ENCODE measurements at places on chromosomes 6 and 20.

DNA sequence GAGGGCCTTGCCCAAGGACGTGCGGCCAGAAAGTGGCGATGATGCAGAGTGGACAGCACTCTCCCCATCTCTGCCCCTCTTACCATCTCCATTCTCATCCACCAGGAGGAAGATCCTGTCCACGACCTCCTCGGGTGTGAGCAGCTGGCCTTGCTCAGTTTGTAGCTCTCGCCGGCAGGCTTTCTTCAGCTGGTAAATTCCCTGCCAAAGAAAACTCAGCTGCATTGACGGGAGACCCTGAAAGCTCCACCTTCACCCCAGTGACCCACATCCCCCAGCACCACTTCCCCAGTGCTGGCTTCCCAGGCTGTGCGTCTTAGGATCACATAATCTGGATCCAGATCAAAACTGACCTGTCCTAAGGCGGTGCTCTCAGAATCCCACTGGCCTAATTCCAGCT is 9.2 kb downstream of the GUCA1B start:
- DNase-seq = no peak

GRCh38 chr20:8809107-8809953 is 259.6 kb upstream of the PLCB4 start:
- DNase-seq = no peak

DNA sequence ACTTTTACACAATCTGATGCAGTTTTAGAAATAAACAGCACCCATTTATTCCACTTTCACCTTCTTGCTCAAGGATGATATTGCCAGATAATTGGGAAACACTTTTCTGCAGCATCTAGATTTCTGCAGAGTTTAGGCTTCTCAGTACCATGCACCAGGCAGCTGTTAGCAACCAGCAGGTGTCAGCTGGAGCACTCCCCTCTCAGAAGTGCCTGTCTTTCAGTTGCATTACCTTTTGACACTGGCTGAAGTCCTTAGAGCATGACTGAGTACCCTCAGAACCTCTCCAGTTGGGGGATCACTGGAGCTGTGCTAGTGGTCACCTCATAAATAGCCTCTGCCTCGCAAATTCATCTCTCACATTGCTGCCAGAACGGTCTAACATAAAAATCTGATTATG is 91.2 kb downstream of the DNAH8 start:
- DNase-seq = no peak

DNA sequence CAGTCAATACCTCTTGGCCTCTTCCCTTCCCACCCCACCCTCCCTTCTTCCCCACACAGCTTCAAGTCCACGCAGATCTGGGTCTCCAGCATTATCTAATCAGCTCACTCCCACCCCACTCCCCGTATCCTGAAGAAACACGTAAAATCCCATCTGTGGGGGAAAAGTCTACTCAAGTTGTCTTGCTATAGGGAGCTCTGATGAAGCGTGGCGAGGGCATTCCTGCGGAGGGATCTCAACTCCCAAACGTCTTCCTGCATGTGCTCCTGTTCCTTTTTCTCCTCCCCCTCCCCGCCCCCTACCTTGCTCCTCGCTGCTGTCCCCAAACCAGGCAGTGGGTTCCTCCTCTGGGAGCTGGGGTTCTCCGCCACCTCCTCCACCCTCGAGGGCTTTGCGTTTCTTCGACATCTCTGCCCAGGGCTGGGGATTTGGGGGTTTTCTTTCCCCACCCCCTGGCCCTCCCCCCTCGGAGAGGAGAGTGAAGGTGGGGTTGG is 181.8 kb downstream of the TBXT start:
- DNase-seq = no peak

- no peak for DNase-seq
Observed at GRCh38 chr6:34829137-34829536, 37.3 kb downstream of the BLTP3A start.

- no peak for DNase-seq
Observed at GRCh38 chr6:75557068-75557467, 44.6 kb upstream of the SENP6 start.

- DNase-seq = no peak
Observed at GRCh38 chr6:159931846-159932245, 37.0 kb upstream of the IGF2R start.

- no peak for DNase-seq
Observed at GRCh38 chr6:134389129-134389528, 71.2 kb upstream of the SGK1 start.

DNA sequence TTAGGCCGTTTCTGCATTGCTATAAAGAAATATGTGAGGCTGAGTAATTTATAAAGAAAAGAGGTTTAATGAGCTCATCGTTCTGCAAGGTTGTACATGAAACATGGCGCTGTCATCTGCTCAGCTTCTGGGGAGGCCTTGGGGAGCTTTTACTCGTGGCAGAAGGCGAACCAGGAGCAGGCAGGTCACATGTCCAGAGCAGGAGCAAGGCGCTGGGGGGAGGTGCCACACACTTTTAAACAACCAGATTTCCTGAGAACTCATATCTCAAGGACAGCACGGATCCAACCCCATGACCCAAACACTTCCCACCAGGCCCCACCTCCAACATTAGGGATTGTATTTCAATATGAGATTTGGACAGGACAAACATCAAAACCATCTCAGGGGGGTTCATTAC is 6.4 kb upstream of the SLC13A3 start:
- DNase-seq = no peak

Data from stimulated activated CD4-positive, alpha-beta T cell treated with anti-CD3 and anti-CD28 coated beads, Interleukin-12 subunit alpha, Interleukin-12 subunit beta, amount 100 ng/mL, for 4 hours (primary cell).